ENCODE measurements at places on chromosomes 11 and 22.
A peak's percentile ranks its signal among the peaks of the same experiment; 100 is the strongest.

GRCh38 chr22:31625257-31625640, 36.8 kb downstream of the PISD start:
- no peak for DNase-seq

DNA sequence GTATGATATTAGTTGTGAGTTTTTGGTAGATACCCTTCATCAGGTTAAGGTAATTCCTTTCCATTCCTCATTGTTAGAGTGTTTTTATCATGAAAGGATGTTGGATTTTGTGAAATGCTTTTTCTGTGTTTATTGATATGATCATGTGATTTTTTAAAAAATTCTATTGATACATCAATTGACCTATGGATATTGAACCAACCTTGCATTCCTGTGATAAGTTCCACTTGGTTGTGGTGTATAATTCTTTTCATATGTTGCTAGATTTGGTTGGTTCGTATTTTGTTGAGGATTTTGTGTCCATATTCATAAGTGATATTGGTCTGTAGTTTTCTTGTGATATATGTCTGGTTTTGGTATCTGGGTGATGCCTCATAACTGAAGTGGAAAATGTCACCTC, 6.7 kb downstream of the ANKRD13D start:
- no peak for DNase-seq

DNA sequence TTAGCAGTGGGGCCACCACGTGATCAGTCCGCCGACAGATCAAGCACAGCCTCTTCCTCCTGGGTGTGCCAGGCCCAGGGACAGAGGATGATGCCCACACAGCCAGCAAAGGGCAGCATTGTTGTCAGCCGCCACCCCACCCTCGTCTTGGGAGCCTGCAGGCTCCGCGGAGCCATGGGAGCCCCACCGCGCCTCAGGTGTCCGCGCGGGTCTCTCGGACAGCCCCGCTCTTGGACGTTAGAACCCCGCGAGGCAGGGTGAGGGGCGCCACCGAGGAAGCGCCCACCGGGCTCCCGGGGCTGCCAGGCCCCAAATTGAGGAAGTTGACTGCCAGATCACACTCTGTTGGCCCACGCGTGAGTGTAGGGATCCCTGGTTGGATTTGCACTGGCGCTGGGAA, 83.9 kb upstream of the MS4A8 start:
- DNase-seq, result no peak

DNA sequence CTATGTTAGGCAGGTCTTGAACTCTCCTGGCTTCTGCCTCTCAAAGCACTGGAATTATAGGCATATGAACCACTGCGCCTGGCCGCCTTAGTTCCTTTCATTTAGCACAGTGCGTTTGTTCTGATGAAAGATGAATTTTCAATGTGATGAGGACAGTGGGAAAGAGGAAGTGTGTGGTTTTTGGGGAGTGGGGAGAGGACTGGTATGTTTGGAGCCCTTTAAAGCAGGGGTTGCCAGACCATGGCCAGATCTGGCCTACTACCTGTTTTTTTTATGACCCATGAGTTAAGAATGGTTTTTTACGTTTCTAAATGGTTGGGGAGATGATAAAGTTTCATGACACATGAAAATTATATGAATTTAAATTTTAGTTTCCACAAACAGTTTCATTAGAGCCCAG, 12.5 kb downstream of the ATXN10 start:
- DNase-seq, result no peak

- peak; percentile 24 for DNase-seq
These were observed 587 bp downstream of the DENND5A start for GRCh38 chr11:9264316-9265210.

DNA sequence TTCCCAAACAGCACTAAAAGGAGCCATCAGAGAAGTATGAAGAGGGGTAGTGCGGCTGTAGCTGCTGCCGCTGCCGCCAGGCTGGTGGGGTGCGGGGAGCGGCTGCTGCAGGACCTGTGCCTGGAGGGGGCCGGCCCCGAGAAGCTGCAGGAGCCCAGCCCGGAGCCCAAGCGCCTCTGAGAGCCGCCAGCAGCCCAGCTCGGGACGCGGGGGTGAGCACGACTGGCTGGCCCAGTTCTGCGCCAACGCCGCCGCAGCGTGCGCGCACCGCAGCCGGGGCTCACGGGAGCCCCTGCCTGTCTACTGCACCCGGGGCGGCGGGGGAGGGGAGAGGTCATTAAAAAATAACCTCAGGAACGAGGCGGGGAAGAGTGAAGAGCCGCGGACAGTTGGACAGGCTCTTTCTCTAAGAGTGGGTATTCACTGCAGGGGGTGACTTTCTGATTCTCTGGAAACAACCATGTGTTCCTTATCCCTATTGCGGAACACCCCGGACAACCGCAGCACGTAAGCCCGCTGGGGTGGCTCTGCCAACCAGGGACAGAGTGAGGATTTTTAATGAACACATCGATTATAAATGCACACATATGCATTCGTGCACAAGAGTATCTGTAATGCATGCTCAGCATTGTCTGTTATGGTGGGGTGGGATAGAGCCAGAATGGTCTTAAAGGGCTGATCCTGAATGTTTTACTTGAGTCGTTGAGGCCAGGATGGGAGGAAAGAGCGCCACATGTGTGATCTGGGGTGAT, 453 bp downstream of the GAS2 start:
- peak; percentile 43 for DNase-seq

DNA sequence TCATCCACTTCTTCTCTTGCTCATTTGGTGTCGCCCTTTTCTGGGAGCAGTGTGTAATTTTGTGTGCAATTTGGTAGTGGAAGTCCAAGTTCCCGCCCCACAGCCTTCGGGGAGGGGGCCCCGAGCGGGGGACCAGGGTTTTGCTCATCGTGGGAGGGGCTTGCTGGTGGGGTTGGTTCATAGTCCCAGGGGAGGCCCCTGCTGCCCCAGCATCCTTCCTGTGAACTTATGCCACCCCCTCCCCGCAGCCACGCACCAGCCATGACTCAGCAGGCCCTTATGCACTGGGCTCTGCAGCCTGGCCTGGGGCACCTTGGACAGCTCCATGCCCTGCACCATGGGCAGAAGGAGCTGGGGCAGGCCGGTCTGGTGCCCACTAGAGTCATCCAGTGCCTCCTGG, 1183.6 kb downstream of the BRD1 start:
- DNase-seq, result no peak

All from occipital lobe (tissue), 3 donors.